Right kidney (tissue), 9 donors: ENCODE measurements at places on chromosomes 6 and 20.
A peak's percentile ranks its signal among the peaks of the same experiment; 100 is the strongest.

GRCh38 chr6:25279748-25280343 is 672 bp downstream of the CARMIL1 start:
- no peak for DNase-seq

DNA sequence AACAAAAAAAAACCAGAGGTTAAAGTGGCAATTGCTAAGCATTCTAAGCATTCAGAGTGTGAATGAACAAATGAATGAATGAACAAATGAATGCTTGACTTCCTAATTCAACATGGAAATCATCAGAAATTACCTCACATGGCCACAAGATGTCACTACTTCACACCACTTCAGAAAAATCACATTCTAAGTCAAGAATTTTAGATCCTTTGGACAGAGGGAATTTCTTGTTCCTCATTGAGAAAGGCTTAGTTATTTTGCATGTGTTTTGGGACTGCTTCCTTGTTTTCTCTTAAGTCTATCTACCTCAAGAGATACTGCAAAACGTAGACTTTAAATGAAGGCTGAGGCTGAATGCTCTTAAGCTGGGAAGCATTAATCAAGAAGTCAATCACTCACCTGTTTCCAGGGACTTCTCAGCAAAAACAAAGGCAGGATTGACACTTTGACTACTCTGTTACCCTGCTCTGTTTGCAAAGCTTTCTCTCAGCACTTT is 120.2 kb downstream of the MBOAT1 start:
- peak; percentile 39 for DNase-seq

- DNase-seq: no peak
Observed at GRCh38 chr6:137923866-137924653, 57.0 kb downstream of the TNFAIP3 start.

DNA sequence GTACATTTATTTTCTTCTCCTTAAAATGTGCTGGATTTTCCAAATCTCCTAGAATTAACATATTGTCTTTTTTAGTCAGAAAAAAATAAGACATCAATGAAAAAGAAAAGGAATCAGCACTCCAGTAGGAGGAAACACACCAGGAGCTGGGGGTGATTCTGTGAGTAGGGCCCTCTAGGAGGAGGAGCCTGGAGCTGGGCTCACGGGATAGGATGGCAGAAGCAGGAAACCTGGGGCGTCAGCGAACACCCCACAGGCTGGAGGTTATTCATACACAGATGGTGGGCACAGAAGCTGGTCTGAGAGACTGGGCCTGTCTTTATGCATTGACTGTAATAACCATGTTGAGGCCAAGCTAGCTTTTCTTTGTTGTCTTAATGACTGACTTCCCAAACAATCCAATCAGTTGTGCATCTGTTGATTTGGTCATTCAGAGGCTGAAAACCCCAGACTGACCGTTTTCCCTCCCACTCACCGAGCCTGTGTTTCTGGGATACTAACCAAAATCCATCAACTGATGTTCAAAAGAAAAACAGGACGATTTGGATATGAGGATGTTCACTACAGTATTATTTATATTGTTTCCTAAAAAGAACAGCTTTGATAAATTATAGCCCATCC is 53.1 kb downstream of the CPNE5 start:
- no peak for DNase-seq

- DNase-seq: no peak
Observed at GRCh38 chr20:57224641-57225138, 41.8 kb downstream of the BMP7 start.

DNA sequence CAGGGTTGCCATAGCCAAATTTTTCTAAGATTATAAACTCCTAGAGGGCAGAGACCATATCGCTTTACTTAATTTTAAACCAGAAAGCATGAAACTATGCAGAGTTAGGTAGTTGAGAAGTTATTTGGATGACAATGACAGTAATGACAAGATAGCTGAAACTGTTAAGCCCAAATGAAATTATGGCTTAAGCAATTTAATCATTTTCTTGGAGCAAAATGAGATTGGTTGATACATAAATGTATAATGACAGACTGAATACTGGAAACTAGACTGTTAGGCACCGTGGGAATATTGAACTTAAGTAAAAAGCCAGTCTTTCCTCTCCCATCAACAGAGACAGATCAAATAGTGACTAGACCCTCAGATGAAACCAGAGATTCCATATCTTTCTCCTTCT is 670.3 kb upstream of the NRSN1 start:
- DNase-seq: no peak

- DNase-seq: no peak
Observed at GRCh38 chr20:51413857-51414256, 128.7 kb downstream of the NFATC2 start.

DNA sequence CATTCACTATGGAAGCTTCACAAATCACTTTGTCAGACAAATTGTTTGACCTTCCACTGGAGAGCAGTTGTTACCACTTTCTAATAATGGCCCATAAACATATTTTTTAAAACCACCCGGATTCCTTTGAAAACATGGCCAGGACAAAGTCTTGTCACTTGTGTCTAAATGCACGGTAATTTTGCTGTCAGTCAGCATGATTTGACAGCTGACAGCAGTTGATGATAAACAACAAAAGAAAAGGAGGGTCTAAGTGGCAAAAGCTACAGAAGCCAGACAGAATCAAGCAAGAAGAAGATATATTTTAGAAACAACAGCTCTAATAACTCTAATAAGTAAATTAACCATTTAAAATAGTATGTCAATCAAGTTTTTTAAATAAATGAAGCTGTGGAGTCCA is 27.7 kb upstream of the CARMIL1 start:
- no peak for DNase-seq
